ENCODE measurements at places on chromosomes 13 and 19.

GRCh38 chr13:106416645-106417044 lies 118.8 kb downstream of the EFNB2 start:
- DNase-seq, result no peak

GRCh38 chr13:91314888-91315287 lies 32.6 kb upstream of the MIR17HG start:
- no peak for DNase-seq

GRCh38 chr13:36829753-36830152 lies 10.7 kb downstream of the RFXAP start:
- no peak for DNase-seq

GRCh38 chr13:89660752-89661151 lies 1686.7 kb upstream of the MIR17HG start:
- DNase-seq, result no peak

DNA sequence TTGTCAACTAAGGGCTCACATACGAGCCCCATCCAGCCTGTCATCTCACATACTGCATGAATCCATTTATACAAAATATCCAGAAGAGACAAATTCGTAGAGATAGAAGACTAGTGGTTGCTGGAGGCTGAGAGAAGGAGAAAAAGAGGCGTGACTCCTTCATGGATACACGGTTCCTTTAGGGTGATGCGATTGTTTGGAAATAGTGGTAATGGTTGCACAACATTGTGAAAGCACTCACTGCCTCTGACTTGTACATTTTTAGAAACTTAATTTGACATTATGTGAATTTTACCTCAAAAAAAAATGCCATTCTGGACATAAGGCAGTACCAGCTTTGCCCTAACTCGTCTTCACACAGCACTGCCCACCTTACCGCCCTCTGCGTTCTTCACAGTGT lies 27.3 kb downstream of the IGFL1 start:
- DNase-seq, result no peak

GRCh38 chr13:84654654-84655275 lies 772.5 kb upstream of the SLITRK1 start:
- DNase-seq, result no peak

- no peak for DNase-seq
These were observed 833 bp upstream of the ZIK1 start for GRCh38 chr19:57583104-57583520.

GRCh38 chr13:53138376-53139036 lies 109.9 kb downstream of the OLFM4 start:
- no peak for DNase-seq

- no peak for DNase-seq
These were observed 94.1 kb downstream of the ATP11A start for GRCh38 chr13:112783978-112784371.

GRCh38 chr13:32334671-32335070 lies 19.4 kb downstream of the BRCA2 start:
- no peak for DNase-seq

GRCh38 chr19:34512254-34512822 lies 30.8 kb downstream of the WTIP start:
- DNase-seq, result no peak

DNA sequence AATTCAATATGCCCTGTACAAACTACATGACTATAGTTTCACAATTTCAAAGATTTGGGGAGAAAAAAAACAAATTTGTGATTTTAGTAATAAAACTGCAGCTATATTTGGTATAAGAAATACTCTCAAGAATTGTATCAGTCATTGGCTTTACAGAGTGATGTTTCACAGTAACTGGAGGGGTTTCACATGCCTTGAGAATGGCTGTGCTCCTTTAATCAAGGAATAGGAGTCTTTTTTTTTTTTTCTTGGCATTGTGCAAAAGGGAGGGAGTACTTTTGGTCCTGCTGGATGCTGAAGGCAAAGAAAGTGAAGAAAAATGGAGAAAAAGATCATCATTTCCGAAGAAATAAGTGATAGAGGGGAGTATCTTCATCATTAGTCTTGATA lies 6.8 kb downstream of the ZNF507 start:
- DNase-seq, result no peak

DNA sequence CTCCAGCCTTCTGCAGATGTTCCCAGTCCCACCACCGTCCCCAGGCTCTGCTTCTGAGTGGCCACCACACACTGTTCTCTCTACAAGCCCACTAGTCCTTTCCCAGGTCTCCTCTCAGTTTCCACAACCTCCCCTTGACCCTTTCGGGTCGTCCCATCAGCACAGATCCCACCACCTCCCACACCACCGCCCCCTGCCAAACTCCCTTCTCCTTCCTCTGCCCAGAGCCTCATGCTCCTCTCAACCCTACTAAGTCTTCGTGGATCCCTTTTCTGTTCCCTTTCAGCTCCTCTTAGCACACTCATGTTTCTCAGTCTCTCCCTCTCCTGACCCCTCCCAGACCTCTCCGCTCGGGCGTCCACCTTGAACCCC lies 1.9 kb downstream of the NAPA start:
- DNase-seq, result no peak

- DNase-seq, result no peak
These were observed 201.0 kb downstream of the FGF9 start for GRCh38 chr13:21871919-21872318.

- no peak for DNase-seq
These were observed 19.3 kb downstream of the ZSWIM4 start for GRCh38 chr19:13814550-13814949.

DNA sequence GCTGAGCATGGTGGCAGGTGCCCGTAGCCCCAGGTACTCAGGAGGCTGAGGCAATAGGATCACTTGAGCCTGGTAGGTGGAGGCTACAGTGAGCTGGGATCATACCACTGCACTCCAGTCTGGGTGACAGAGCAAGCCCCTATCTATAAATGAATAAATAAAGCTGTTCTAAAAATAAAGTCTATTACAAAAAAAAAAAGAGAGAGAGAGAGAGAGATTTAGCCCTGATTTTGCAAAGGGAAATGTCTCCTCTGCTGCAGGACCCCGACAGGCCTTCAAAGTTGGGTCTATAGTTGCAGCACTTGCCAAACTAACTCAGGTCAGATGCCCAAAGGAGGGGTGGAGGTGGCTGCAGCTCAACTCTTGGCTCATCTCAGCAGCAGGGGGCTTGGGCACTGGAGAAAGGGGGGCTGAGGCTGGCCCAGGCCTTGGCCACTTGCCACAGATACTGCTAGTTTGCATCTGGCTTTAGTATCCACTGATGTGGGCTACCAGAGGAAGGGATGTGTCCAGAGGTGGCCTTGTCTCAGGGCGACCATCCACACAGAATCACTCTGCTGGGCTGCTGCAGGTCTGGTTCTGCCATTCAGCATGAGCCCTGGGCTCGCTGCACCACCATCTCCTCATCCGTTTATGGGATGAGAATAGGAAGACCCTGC lies 30.8 kb upstream of the AKT2 start:
- no peak for DNase-seq

- no peak for DNase-seq
These were observed 15.2 kb upstream of the SHFL start for GRCh38 chr19:10070730-10071446.

DNA sequence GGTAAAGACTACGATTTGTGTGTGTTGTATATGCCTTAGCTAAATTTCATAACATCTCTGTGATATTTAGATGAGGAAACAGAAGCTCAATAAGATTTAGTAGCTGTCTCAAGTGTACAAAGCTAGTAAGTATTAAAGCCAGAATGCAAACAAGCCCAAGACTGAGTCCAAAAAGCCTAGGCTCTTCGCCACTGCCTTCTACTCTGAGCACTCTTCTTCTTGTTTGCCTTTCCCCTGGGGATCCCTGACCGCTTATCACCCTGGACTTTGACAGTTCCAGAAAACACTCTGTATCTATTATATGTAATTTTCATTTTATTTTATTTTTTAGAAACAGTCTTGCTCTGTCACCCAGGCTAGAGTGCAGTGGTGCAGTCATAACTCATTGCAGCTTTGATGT lies 5.8 kb downstream of the TM9SF2 start:
- DNase-seq, result no peak

DNA sequence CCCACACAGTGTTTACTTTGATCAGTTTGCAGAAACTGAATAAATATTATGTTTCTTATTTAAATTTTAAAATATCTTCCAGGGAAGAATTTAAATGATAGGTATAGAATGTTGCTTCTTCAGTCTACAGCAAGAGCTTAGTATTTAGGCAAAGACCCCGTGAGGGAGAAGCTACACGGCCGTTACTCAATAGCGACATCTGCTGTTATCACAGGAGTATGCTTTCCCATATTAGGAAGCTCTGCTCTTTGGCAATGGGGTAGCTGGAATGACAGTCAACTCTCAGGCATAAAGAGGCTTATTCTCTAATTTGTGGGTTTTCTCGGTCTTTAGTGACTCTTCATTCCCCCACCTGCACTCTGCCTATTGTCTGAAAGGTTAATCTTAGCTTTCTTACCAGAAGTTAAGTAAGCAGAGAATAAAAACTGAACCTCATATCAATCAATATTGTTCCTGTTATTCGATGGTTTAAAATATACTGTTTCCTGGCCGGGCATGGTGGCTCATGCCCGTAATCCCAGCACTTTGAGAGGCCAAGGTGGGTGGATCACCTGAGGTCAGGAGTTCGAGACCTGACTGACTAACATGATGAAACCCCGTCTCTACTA lies 13.2 kb upstream of the LHFPL6 start:
- DNase-seq, result peak; percentile 53

GRCh38 chr13:42702716-42703115 lies 78.7 kb upstream of the FAM216B start:
- DNase-seq, result no peak

GRCh38 chr19:19547674-19548336 lies 9.7 kb downstream of the CILP2 start:
- no peak for DNase-seq

DNA sequence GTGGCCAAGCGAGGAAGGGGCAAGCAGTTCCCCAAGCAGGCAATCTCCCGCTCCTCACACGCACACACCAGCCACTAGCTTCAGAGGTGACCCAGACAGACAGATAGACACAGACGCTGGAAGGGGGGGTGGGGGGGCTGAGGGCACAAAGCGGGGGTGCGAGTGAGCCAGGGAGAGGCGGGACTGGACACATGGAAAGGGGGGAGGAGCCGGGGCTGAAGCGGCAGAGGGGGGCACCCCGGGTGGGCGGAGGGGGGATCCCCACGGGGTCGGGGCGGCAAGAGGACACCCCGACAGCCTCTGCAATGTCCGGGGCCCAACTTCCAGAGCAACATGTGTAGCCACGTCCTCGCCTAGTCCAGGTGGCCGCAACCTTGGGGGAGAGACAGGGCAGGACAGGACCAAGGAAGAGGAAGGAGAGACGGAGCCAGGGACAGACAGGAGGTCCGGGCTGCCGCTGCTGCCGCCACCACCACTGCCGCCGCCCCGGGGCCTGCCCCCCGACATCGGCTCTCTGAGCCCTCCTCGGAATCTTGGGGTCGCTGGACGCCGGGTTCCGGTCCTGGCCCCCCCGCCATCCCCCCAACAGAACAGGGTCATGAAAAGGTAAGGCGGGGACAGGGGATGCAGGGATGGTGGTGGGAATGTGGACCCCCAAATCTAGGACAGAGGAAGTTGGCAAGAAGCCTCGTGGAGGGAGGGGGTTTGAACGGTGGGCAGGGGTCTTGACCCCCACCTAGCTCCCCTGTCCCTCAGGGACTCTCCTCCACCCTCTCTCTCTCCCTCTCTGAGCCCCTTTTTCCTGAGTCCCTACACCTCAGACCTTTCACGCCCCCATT lies 1.1 kb downstream of the GRIN2D start:
- DNase-seq, result no peak

All from stimulated activated CD4-positive, alpha-beta T cell treated with anti-CD3 and anti-CD28 coated beads, Interleukin-4, amount 100 ng/mL, for 24 hours (primary cell).